Naive B cell (primary cell): ENCODE measurements at places on chromosomes 2 and 18.

- DNase-seq, result no peak
These were observed 627.4 kb downstream of the FBXO15 start for GRCh38 chr18:73520229-73520628.

DNA sequence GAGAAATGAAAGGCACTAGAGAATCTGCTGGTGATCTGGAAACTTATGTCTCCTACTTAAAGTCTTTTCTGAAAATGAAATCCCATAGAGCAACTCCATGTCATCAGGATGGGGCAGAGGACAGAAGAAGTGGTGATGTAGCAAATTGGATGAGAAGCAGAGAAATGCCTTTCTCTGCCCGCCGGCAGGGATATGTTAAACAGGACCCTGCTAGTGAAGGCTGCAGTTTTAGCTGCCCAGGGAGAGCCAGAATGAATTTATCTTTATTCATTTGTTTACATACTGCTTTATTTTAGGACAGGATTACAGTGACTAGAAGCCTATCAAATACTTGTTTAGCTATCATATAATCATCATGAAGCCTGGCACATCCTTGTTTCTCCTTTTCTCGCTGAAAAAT lies 247.0 kb downstream of the DOK6 start:
- no peak for DNase-seq

- no peak for DNase-seq
These were observed 739.4 kb upstream of the CHAC2 start for GRCh38 chr2:53028225-53028624.

DNA sequence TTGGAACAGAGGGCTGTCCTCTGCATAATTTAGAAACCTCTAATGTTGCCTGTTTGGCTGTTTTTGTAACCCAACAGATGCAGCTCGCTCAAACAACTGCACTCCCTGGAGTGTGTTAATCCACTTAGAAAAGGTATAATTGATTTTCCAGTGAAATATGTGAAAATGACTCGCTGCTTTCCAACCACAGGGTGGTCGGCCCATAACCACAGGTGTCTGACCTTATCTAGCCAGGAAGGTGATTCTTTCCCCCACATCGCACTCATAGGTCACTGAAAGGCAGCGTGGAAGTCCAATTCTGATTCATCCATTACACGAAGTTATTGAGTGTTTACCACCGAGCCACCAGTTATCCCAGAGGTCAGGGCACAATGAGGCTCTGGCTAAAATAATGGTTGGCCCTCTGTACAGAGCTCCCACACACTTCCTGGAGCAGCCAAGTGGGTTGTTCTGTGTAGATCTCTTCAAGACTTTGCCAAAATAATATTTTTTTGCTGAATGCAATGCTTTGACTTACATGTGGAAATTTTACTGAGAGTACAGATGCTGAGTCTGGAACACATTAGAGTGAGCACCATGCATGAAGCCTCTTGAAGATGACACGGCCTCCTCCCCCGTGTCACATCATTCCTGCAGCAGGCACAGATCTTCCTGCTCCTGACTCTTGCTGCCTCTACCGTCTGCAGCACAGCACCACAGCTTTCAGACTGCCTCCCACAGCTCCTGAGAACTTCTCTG lies 396.2 kb downstream of the ZNF516 start:
- no peak for DNase-seq

GRCh38 chr2:25524507-25524906 lies 148.9 kb downstream of the DTNB start:
- no peak for DNase-seq

DNA sequence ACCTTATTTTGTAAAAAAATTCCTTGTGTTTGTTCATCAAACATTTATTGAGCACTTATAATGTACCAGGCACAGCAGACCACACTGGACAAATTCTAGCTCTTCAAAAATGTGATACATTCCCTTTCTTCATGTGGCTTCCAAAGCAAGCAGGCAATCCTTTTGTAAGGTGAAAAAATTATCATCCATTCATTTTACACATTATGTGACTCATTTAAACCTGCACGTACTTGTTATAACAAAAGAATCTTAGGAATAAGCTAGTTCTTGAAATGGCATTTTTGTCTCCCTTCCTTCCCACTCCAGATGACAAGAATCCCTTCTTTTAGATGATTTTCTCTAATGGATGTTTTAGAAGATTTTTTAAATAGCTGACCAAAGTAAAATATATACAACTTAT lies 104.6 kb downstream of the KLF7 start:
- DNase-seq, result no peak

- DNase-seq, result no peak
These were observed 1202.5 kb downstream of the DSC3 start for GRCh38 chr18:29840089-29840488.

DNA sequence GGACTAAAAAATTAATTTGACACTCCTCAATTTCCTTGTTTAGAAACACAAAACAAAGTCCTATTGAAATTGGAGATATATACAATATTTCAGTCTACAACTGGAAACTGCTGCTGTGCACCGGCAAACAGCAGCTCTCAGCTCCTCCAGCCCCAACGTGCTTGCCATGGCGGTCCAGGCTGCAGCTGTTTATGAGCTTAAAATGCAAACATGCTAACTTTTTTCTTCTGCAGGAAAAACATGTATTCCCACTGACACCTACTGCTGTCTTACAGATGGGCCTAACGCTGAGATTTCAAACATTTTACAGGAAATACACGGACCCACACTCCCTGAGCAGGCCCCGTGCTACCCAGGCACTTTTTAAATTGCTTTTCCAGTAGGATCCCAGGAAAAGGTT lies 195.5 kb downstream of the BCL11A start:
- DNase-seq, result no peak
